ENCODE measurements at places on chromosomes 7 and 10. TPM values are rescaled to one million over a fixed set of nuclear protein-coding genes. Genes with fewer than 3 reads are reported as not detected.

DNA sequence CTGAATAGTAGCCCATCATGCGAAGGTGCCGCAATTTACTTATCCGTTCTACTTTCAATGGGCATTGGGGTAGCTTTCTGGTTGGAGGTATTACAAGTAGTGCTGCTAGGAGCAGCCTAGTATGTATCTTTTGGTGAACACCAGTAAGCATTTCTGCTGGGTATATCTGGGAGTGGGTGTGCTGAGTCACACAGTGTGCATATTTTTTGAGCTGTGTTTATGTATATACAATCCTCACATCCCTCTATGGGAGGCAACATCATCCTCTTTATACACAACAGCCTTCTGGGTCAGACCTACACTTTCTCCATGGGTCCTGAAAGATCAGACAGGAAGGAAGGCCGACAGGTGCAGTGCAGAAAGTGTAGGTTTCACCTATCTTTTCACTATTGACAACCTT lies 36.3 kb downstream of the PYROXD2 start:
- no peak for DNase-seq

Gene OR2A1
- 0.36 TPM for total RNA-seq

Gene OR2A5
- total RNA-seq = not detected

DNA sequence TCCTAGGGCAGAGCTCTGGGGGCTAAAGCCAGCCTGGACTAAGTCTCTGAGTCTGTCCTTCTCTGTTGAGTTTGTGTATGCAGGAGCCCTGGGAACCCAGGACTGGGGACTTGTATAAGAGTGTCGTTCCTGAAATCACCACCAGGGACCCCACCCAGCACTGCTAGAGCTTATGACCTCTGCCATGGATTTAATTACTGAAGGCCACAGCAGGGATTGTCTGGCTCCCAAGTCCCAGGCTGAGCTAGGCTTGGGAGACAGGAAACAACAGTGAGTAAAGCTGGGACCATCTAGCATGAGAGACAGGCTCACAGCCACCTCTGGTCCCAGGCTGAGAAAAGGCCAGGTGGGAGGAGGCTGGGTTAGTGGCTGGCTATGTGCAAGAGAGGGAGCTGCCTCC lies 1.4 kb upstream of the TSPAN15 start:
- no peak for DNase-seq

- no peak for DNase-seq
These were observed 9.3 kb downstream of the LIPA start for GRCh38 chr10:89242345-89242684.

- DNase-seq = no peak
These were observed 191.8 kb downstream of the PTPRN2 start for GRCh38 chr7:158395780-158396278.
